ENCODE measurements at places on chromosomes 12 and 14. TPM values are rescaled to one million over a fixed set of nuclear protein-coding genes. Genes with fewer than 3 reads are reported as not detected.

Gene ACOT4
- polyA plus RNA-seq, result 3.7 TPM

DNA sequence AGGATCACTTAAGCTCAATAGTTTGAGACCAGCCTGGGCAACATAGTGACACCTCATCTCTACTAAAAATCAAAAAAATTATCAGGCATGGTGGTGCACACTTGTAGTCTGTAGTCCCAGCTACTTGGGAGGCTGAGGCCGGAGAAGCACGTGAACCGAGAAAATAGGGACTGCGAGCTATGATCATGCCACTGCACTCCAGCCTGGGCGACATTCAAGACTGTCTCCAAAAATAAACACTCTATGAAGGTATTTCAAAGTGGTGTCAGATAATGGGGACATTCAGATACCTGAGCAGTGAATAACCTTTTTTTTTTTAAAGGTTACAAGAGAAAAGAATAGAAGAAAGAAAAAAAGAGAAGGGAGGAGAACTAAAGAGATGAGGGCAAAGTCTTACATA is 98.1 kb downstream of the MED13L start:
- no peaks in the 10 kb centered on the region for H3K36me3 ChIP-seq
- no peak overlapping the region for H3K4me3 ChIP-seq
- no peaks in the 10 kb centered on the region for H3K27me3 ChIP-seq

- H3K4me1 ChIP-seq, result no peaks in the 10 kb centered on the region
- no peaks in the 10 kb centered on the region for H3K27me3 ChIP-seq
- H3K4me3 ChIP-seq, result no peak overlapping the region
Observed at GRCh38 chr14:81655423-81656314, 122.0 kb upstream of the SEL1L start.

- no peak overlapping the region for H3K4me3 ChIP-seq
- peaks cover 41% of the 10 kb centered on the region for H3K4me1 ChIP-seq
- no peaks in the 10 kb centered on the region for H3K27me3 ChIP-seq
- peak overlapping the region; percentile 54 for H3K27ac ChIP-seq
Observed at GRCh38 chr12:57027805-57028153, 11.4 kb upstream of the TAC3 start.

- H3K27me3 ChIP-seq, result no peaks in the 10 kb centered on the region
- no peaks in the 10 kb centered on the region for H3K4me1 ChIP-seq
Observed at GRCh38 chr12:81257947-81258551, 180.2 kb downstream of the ACSS3 start.

DNA sequence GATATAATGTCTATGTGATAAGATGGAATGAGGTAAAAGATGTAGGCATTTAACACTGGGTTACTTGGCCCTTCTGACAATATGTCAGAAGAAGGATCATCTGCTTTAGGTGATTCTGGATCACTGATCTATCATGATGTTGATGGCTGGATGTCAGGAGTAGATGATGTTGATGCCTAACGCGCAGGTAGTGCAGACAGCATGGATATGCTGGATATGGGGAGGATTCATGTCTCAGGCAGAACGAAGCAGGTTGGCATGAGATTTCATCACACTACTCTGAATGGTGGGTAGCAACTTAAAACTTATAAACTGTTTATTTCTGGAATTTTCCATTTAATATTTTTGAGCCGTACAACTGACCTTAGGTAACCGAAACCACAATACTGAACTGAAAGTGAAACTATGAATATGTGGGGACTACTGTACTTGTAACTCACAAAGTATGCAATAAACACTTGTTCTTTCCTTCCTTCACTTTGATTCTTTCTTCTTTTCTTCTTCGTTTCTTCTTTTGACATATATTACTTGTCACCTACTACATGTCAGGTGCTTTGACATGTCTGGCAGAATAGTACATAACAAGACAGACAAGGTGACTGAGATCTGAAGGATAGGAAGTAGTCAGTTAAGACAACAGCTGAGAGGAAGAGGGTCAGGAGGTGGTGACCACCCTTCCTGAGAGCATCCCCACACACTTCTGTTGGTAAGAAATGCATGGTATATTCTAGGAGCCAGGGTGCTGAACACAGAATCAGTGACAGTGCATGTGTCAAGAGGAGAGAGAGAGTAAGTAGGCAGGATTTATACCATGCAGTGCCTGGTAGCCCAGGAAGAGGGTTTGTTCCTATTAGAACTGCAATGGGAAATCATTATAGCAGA is 238.8 kb downstream of the PPFIA2 start:
- no peaks in the 10 kb centered on the region for H3K36me3 ChIP-seq
- DNase-seq, result no peak
- H3K4me1 ChIP-seq, result no peaks in the 10 kb centered on the region

Gene TCTN2
- polyA plus RNA-seq, result 3.8 TPM

GRCh38 chr14:85428926-85429325 is 101.0 kb upstream of the FLRT2 start:
- no peaks in the 10 kb centered on the region for H3K27me3 ChIP-seq
- H3K36me3 ChIP-seq, result no peaks in the 10 kb centered on the region
- H3K27ac ChIP-seq, result no peak overlapping the region
- DNase-seq, result no peak

Gene SALL2
- polyA plus RNA-seq, result 0.60 TPM

DNA sequence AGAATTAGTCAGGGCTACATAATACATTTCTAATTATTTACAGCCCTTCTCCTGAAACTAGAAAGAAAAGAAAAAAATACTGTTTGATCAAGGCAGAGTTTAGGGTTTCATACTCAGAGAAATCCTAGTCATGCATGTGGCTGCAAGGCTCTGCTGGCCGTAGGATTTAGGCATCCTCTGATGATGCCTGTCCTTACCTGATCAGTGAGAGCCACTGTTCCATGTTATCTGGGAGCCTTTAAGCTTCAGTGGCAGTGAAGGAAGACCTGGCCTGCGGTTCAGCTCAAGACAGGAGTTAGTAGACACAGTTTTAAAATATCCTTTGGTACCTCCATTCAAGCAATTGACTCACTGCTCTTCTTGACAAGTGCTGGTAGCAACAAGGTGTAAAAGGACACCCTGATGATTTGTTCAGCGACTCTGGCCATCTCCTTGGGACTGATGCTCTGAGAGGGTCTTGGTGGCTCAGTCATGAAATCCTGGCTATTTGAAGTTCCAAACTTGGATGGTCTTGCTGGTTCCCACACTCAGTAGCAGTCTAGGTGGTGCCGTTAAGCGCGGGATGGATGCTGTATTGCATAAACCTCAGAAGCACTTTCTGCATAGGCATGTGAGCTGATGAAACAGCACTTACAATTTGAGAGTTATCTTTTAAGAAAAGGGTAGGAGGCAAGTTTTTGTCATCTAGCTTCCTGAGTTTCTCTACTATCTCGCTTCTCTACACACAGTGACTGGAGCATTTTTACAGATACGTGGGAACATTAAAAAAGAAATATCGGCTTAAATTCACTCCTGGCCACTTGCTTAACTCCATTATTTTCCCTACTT is 162.0 kb downstream of the SAMD4A start:
- H3K4me1 ChIP-seq, result peaks cover 37% of the 10 kb centered on the region
- no peaks in the 10 kb centered on the region for H3K27me3 ChIP-seq
- H3K27ac ChIP-seq, result peak overlapping the region; percentile 79
- no peaks in the 10 kb centered on the region for H3K36me3 ChIP-seq
- no peak overlapping the region for H3K4me3 ChIP-seq
- DNase-seq, result no peak

DNA sequence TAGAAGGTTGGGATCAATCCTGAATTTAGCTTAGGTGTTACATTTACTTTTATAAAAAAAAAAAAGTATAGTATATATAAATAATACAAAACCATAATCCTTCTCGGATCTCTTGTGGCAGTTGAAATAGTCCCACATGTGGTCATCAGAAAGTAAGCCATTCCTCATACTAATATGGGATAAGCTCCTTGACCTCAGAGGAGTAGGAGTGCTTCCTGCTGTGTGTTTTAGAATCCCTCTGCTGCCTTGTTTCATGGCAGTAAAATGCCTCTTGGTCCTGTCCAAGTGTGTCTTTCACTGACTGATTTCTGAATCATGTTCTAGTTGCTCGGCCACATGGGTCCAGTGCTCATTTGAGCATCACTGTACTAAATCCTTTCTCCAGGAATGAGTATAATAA is 117.0 kb downstream of the NTN4 start:
- DNase-seq, result no peak
- peaks cover 23% of the 10 kb centered on the region for H3K4me1 ChIP-seq
- H3K27ac ChIP-seq, result no peak overlapping the region
- H3K4me3 ChIP-seq, result no peak overlapping the region
- no peaks in the 10 kb centered on the region for H3K36me3 ChIP-seq

Gene KRT85
- polyA plus RNA-seq, result not detected
